IgD-negative memory B cell (primary cell): ENCODE measurements at places on chromosomes 6 and 20. TPM values are rescaled to one million over a fixed set of nuclear protein-coding genes. Genes with fewer than 3 reads are reported as not detected.

Gene SRMS
- 0.43 TPM for polyA plus RNA-seq

Gene LY86
- 394 TPM for polyA plus RNA-seq

Gene NKX2-4
- polyA plus RNA-seq: not detected

Gene MDFI
- not detected for polyA plus RNA-seq

Gene LAMA4
- not detected for polyA plus RNA-seq

Gene PLCB1
- 0.28 TPM for polyA plus RNA-seq

Gene FAM184A
- polyA plus RNA-seq: 0.09 TPM

Gene RFX6
- not detected for polyA plus RNA-seq

Gene OTOR
- not detected for polyA plus RNA-seq

Gene SCP2D1
- polyA plus RNA-seq: not detected

Gene RGL2
- 19.0 TPM for polyA plus RNA-seq

Gene RAMACL
- 0.15 TPM for polyA plus RNA-seq

Gene MAP1LC3A
- 8.6 TPM for polyA plus RNA-seq

Gene GSTA2
- not detected for polyA plus RNA-seq

Gene RBPJL
- not detected for polyA plus RNA-seq

Gene KIF25
- not detected for polyA plus RNA-seq

Gene TRIM40
- 0.10 TPM for polyA plus RNA-seq

Gene UNC5CL
- polyA plus RNA-seq: 0.76 TPM

Gene ECI2
- 37.0 TPM for polyA plus RNA-seq

Gene IL17F
- not detected for polyA plus RNA-seq

Gene RAET1G
- not detected for polyA plus RNA-seq

Gene ESF1
- 8.0 TPM for polyA plus RNA-seq

Gene LTB
- 2,767 TPM for polyA plus RNA-seq

Gene FBXO9
- polyA plus RNA-seq: 48.3 TPM

Gene BPIFB2
- polyA plus RNA-seq: not detected

Gene PTK6
- 1.3 TPM for polyA plus RNA-seq

Gene KIAA0408
- 0.76 TPM for polyA plus RNA-seq

Gene RIPPLY2
- polyA plus RNA-seq: not detected

Gene PLCG1
- 12.8 TPM for polyA plus RNA-seq

Gene DBNDD2
- polyA plus RNA-seq: not detected

Gene OR2H2
- polyA plus RNA-seq: not detected

Gene BCAS1
- 1.8 TPM for polyA plus RNA-seq
